IMR-90 (cell line): ENCODE measurements at places on chromosomes 3 and 15. TPM values are rescaled to one million over a fixed set of nuclear protein-coding genes. Genes with fewer than 3 reads are reported as not detected.

PTX3 gene
- total RNA-seq, result 96.7 and 97.9 TPM in 2 replicates

DNA sequence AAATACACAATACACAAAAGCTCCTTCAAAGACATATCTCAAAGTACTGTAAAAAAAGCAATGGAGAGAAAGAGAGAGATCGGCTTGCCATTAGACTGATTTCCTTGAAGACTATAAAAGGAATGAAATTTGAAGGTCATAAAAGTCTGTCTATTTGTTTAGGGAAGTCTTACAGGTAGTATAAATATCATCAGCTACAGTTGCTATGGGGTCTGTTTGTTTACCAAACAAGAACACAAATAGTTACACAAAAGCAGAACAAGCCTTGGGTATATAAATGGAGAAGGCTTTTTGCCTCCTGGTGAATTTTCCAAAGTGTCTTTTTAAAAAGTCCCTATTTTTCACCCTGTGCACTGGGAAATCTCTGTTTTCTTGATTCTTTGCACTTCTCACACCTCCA, 552.3 kb downstream of the FOXP1 start:
- no peaks in the 10 kb centered on the region for H3K27me3 ChIP-seq
- no peak for DNase-seq
- H3K27ac ChIP-seq, result no peak overlapping the region
- no peak overlapping the region for H3K4me3 ChIP-seq

FANCD2OS gene
- total RNA-seq, result not detected in 2 replicates

- no peaks in the 10 kb centered on the region for H3K4me1 ChIP-seq
- no peaks in the 10 kb centered on the region for H3K36me3 ChIP-seq
- H3K27me3 ChIP-seq, result peaks cover 7% of the 10 kb centered on the region
- no peak overlapping the region for H3K4me3 ChIP-seq
- peak; percentile 65 for DNase-seq
- H3K27ac ChIP-seq, result no peak overlapping the region
Measured at GRCh38 chr15:91271565-91272153, 171.6 kb downstream of the SV2B start.

DNA sequence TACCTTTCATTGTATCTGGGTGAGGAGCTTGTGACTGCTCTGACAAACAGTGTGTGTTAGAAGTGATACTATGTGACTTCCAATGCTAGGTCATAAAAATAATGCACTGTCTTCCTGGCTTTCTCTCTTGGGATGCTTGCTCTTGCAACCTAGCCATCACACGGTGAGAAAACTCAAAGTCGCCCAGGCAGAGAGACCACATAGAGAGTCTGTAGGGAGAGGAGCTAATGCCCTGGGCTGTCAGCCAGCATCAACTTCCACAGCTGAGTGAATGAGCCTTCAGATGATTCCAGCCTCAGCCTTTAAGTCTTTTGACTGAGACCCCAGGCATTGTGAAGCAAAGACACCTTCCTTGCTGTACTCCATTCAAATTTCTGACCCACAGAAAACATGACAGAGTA, 220.6 kb upstream of the SGO1 start:
- H3K4me1 ChIP-seq, result no peaks in the 10 kb centered on the region
- no peaks in the 10 kb centered on the region for H3K27me3 ChIP-seq
- H3K4me3 ChIP-seq, result no peak overlapping the region

DNA sequence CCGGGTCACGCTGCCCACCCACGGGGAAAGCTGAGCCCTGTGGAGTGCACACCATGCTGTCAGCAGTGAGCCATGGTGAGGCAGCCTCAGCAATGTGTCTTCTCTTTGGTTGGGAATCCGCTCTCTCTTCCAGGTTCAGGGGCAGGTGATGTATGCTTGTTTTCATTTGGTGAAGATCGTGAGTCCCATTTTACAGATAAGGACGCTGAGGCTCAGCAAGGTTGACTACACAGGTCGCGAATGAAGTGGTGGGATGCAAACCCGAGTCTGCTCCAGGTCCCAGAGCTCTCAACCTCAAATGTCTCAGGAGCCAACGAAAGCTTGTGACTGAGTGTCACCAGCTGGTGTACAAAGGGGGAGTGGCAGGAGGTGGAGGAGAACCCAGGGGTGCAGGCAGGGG, 74.3 kb downstream of the RPN1 start:
- H3K36me3 ChIP-seq, result no peaks in the 10 kb centered on the region
- no peak overlapping the region for H3K4me3 ChIP-seq
- H3K27ac ChIP-seq, result no peak overlapping the region

DNA sequence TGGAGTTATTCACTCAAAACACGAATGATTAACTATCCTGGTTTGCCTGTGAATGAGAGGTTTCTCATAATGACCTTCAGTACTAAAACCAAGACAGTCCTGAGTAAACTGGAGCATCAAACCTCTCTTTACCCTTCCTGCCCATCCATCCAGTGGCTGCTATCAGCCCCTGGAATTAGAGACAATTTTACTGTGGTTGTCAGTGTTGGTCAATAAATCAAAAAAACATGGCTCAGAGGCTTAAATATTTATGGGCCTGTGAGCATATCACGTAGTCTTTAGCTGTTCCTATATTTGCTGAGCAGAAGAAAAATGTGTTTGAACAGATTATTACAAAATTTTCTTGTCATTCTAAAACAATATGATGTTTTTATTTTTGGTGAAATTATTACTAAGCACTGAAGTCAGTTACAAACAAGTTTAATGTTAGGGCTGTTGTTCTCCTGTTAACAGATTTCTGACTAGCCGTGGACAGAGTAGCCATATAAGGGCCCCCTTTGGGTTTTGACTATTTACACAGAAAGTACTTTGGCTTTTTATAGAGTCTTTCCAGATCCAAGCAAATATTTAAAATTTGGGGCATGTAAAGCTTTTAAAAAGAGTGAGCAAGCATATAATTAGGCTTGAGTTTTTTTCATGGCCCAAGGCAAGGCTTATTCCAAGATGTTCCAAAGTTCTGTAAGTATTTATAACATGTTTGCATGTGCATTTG, 580.9 kb downstream of the DIPK2A start:
- no peak overlapping the region for H3K27ac ChIP-seq
- H3K27me3 ChIP-seq, result no peaks in the 10 kb centered on the region
- H3K4me3 ChIP-seq, result no peak overlapping the region
- no peaks in the 10 kb centered on the region for H3K36me3 ChIP-seq
- DNase-seq, result no peak
- H3K4me1 ChIP-seq, result no peaks in the 10 kb centered on the region

P2RY12 gene
- not detected in 2 replicates for total RNA-seq

GRCh38 chr15:35047528-35047927, 37.6 kb downstream of the NANOGP8 start:
- no peak overlapping the region for H3K27ac ChIP-seq
- DNase-seq, result no peak
- H3K4me3 ChIP-seq, result no peak overlapping the region
- H3K27me3 ChIP-seq, result no peaks in the 10 kb centered on the region
- no peaks in the 10 kb centered on the region for H3K36me3 ChIP-seq
- H3K4me1 ChIP-seq, result no peaks in the 10 kb centered on the region
